Mammary epithelial cell (primary cell): ENCODE measurements at places on chromosomes 7 and 10.

GRCh38 chr10:78972160-78972946 lies 96.4 kb upstream of the ZMIZ1 start:
- DNase-seq, result peak; percentile 32

- peak; percentile 13 for DNase-seq
Observed at GRCh38 chr7:32218154-32218467, 147.9 kb upstream of the PDE1C start.

- DNase-seq, result no peak
Observed at GRCh38 chr7:140616328-140616727, 24.3 kb downstream of the DENND2A start.

GRCh38 chr10:110528224-110528996 lies 30.7 kb downstream of the DUSP5 start:
- DNase-seq, result no peak

DNA sequence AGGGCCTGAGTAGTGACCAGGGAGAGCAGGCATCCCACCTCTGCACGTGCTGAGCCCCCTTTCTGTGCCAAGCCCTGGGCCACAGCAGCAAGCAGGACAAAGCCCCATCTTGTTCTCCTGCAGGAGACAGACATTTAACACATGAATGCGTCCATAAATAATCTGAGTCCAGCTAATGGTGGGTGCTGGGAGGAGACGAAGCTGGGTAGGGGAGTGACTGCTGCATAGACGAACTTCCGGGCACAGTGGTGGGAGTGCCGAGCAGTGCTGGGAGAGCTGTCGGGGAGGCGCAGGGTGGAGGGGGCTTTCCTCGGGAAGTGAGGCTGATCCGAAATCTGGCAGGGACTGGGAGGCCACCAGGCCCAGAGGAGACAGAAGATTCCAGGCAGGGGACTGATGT lies 35.2 kb upstream of the SLC29A3 start:
- no peak for DNase-seq

DNA sequence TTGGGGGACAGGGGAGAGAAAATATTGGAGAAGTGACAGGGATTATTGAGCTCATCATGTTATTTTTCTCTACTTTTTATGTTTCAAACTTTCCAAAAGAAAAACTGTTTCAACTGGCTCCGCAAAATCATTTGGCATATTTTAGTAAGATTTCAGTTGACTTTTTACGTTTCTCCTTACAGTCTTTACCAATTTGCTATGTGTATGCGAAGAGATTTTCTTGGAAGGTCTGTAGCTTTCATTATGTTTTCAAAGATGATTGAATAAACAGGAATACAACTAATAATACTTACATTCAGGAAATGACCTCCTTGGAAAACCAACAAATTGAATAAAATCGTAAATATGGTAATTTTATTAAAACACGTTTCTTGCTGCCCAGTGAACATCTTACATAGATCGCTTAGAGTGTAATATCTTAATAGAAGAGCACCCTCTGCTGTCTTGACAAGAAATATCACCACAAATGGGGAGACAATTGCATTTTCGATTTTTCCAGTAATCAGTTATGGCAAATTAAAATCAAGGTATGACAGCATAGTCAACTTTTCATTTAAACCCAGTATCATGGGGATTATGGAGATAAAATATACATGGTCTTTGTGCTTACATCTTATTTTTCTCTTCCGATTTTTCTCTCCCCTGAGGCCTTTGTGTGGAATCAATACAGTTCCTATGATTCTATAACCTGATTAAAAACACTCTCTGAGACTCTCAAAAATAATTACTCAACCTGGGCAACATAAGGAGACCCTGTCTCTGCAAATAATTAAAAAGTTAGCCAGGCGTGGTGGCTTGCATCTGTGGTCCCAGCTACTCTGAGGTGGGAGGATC lies 43.1 kb downstream of the MBL2 start:
- peak; percentile 18 for DNase-seq

- DNase-seq, result no peak
Observed at GRCh38 chr10:118457824-118458428, 115.8 kb upstream of the FAM204A start.

GRCh38 chr7:54860003-54860775 lies 101.2 kb upstream of the SEC61G start:
- peak; percentile 49 for DNase-seq

GRCh38 chr7:158299607-158300006 lies 288.0 kb downstream of the PTPRN2 start:
- DNase-seq, result no peak

DNA sequence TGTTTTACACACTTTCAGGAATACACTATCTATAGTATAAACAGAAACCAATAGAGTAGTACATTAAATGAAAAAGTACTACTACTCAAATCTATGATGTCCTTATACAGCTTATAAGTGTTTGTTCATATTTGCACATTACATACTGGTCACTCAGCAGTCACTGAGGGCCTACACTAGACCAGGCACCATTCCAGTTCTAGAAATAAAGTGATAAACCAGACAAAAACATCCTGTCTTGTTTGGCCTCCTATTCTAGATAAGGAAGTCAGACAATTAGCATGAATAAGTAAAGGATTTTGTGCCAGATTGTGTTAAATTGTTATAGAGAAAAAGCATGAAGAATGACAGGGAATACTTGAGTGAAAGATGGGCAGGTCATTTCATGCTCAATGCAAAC lies 219.0 kb downstream of the CRPPA start:
- no peak for DNase-seq

GRCh38 chr10:16717622-16718395 lies 99.4 kb downstream of the RSU1 start:
- DNase-seq, result no peak

DNA sequence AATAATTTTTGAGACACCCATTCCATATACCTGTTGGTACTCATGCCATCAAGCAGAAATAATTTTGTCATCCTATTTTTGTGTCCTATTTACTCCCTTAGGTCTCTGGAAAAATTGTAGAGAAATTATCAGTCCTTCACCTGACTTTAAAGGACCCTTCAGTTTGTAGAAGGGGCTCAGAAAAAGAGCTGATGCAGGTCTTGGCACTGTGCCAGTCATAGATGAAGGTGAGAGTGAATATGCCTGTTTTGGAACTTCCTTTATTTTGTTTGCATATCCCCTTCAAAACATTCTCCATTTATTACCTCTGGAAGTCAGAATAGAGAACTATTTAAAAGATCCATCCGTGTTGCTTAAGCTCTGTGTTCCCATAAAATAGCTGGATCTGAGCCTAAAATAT lies 321.0 kb upstream of the TPK1 start:
- DNase-seq, result no peak

- no peak for DNase-seq
Observed at GRCh38 chr7:24899905-24900304, 80.1 kb downstream of the OSBPL3 start.

DNA sequence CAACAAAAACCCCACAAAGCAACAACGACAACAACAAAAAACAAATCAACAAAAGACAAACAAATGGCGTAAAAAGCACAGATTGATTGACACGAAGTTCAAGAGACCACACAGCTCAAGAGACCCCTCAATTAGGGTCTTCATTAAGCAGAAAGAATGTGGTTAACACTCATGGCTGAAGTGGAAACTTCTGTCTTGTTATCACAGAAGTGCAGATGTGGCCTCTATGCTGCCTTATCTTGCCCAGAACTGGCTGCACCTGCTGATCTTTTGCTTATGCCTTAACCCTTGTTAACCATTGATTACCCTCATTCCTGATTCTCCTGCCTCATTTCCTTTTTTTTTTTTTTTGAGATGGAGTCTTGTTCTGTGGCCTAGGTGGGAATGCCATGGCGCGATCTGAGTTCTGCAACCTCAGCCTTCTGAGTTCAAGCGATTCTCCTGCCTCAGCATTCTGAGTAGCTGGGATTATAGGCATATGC lies 3.5 kb upstream of the DAGLB start:
- no peak for DNase-seq

GRCh38 chr10:118904286-118904685 lies 125.2 kb upstream of the NANOS1 start:
- DNase-seq, result no peak

DNA sequence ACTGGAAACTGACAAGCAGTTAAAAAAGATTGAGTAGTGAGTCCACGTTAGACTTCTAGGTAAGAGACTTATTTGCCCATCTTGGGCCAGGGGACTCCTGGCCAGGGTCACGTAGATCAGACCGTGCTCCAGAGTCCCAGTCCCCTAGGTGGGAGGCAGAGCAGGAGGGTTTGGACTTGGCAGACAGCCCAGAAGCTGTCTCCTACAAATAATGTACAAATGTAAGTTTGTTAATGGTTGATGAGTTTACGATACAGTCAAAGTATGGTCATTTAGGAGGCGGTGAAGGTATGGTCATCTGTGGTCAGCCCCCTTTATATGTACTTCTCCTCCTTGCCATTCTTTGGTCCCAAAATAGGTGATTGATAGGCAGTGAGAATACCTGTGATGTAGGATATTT lies 28.2 kb downstream of the INPP5F start:
- DNase-seq, result no peak

- peak; percentile 25 for DNase-seq
Observed at GRCh38 chr10:5890452-5890915, 441 bp downstream of the FBH1 start.

- no peak for DNase-seq
Observed at GRCh38 chr7:158581440-158582088, 6.1 kb downstream of the PTPRN2 start.

DNA sequence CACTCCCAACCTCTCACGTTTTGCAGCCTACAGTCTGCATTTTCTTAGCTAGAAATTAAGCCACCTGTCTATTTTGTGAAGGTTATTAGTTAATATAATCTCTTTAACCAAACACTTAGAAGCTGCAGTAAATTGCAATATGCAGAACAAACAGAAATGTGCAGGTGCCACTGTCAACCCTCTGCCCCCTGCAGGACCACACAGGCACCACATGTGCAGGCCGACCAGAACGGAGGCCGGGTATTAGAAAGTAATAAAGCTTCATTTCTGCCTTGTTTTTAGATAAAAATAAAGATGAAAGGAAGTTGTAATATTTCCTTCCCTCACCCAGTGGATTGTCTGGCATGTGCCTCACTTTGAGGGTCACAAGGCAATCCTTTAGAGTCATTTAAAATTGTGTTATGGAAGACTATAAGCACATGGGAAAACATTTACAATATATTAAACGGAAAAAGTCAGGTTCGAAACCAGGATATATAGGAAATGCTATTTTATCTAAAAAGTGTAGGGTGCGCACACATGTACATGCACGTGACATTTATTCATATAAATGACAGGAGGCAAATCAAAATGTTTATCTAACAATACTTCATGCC lies 158.2 kb downstream of the ARHGAP12 start:
- no peak for DNase-seq

DNA sequence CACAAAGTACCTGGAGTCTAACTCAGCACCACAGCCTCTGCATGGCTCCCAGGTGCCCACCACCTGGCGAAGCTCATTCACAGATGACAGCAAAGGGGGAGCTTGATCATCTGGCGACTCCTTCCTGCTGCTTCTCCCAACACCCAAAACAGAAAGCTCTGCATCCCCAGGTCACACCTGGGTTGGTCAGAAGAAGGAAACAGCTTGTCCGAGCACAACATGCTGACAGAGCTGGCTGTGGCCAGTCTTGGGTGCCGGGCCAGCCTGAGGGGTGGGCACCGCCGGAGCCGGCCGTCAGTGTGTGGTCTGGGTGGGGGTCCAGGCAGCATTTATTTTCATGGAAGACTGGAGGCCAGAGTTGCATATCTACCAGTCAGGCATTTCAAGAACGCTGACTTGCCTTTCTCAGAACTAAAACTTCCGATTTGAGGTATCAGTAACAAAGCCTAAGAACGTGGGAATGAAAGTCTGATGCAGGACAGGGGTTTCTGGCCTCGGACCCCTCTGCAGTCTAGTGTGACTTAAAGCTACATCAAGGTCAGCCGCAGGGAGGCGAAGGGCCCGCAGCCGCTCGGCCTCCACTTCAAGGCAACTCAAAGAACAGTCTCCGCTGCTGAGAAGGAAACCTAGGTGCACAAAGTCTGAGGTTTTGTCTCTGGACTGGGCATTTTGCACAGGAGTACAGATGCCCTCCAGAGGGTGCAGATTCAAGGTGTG lies 109.6 kb downstream of the CYTH3 start:
- DNase-seq, result no peak

GRCh38 chr10:62688971-62689700 lies 115.4 kb upstream of the ADO start:
- no peak for DNase-seq

DNA sequence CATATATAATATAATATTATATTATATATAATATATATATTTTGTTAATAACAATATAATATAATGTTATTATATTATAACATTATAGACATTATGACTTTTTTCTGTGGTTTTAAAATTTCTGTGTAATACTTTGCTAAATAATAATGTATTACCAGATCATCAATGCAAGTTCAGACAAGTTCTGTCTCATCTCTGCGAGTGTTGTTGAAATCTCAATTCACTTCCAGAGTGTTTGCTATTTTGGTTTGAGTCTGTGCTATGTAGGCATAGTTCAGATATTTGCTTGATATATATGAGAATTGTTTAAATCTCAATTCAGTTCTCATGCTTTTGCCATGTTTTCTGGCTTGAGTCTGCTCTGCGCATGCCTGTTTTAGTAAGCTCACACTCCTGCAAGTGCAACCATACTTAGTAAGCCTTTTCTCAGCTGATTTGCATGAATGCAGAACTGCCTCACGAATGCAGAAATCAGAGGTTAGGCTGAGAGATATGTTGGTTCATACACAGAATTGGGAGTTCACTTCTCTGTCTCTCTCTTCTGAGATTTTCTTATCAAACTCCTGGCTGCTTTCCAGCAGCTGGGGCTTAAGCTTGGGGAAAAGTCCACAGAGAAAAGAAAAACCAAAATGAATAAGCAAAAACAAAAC lies 830.2 kb upstream of the SORCS1 start:
- DNase-seq, result peak; percentile 44

DNA sequence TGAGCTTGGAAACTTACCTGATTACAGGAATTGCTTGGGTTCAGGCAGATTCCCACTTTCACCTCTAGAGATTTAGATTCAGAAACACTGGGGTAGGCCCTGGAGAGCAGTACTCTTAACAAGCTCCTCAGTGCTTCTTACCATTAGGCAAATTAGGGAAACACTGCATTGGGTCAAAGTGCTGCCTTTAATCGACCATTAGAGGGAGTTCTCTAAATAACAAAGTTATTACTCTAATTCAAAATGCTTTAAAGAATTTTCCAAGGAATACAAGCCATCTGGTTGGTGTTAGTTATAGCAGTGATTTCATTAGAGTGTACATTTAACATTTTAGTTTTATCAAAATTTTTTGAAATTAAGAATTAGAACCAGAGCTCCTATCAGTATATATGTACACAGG lies 324.5 kb downstream of the GFRA1 start:
- DNase-seq, result no peak

GRCh38 chr7:99955247-99955646 lies 20.6 kb downstream of the AZGP1 start:
- DNase-seq, result peak; percentile 74

- DNase-seq, result no peak
Observed at GRCh38 chr7:91082038-91082437, 182.2 kb upstream of the FZD1 start.

GRCh38 chr7:26618449-26618848 lies 245.9 kb downstream of the SKAP2 start:
- DNase-seq, result no peak
